ENCODE measurements at places on chromosomes 16 and 17.

GRCh38 chr16:66441586-66442375 lies 14.7 kb downstream of the BEAN1 start:
- DNase-seq, result no peak

- no peak for DNase-seq
These were observed 4.5 kb upstream of the HEXIM1 start for GRCh38 chr17:45143767-45144198.

- no peak for DNase-seq
These were observed 68.8 kb downstream of the ITFG1 start for GRCh38 chr16:47392081-47392480.

GRCh38 chr17:2710803-2711607 lies 559 bp downstream of the CLUH start:
- DNase-seq, result no peak

DNA sequence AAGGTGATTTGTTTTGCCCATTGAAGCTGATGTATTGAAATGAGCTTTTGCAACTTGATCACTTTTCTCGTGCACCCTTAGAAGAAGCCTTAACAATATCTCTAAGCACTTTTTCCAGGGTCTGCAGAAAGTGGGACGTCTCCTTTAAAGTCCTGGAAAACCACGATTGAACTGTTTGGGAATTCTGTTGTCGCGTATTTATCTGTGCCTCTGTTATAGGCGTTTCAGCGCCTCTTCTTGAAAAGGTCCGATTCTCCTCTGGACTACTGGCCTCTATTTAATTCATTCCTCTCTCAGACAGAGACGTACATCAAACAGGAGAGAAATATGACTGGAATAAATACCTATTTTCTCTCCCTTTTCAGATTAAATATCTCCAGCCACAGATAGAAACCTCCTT lies 262.4 kb upstream of the PSMD7 start:
- no peak for DNase-seq

DNA sequence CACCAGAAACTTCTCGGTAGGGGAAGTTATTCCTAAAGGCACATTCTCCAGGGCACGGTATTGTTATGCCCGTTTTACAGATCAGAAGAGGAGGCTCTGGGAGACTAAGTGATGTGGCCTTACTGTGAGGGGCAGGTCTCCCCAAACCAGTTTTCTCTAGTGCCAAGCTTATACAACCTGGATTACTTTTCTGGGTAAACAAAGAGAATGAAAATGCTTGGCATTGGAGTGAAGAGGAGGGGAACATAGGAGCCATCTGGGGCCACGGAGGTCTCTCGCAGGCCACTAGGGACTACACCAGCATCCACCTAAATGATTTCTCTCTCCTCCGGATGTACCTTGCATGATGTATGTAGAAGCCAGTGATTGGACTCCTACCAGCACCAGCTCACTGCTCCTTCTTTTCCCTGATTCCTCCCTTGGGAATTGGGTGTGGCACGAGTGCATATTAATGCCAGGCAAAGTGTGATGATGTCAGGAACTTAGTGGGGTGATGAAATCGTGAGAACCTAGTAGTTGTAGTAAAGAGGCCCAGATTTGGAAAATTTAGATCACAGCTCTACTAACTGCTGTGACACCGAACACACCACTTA lies 674 bp downstream of the TOM1L1 start:
- no peak for DNase-seq

GRCh38 chr17:49051269-49051668 lies 54.1 kb downstream of the IGF2BP1 start:
- no peak for DNase-seq

DNA sequence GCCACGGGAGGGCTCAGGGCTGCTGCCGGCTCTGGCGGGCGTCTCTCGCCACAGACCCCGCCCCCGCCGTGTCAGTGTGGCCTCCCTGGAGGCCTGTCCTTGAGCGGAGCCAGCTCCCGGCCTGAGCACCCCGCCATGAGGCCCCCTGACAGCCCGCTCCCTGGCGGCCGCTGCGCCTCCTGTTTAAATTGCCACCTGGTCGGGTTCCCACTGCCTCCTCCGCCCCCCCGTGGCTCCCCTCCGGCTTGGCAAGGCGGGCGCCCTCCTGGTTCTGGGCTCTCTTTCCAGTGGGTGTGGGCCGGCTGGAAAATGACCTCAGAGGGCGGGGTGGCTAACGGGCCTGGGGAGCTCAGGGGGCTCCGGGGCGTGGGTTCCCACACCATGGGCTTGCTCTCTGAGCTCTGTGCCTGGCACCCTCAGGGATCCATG lies 42.1 kb upstream of the SSTR5 start:
- no peak for DNase-seq

GRCh38 chr17:35242158-35242804 lies 591 bp upstream of the SLFN5 start:
- DNase-seq, result no peak

- no peak for DNase-seq
These were observed 225.8 kb upstream of the SDK2 start for GRCh38 chr17:73870068-73870467.

GRCh38 chr16:87625241-87625797 lies 23.0 kb downstream of the JPH3 start:
- DNase-seq, result no peak

GRCh38 chr16:1794908-1795666 lies 1.6 kb upstream of the IGFALS start:
- DNase-seq, result no peak

DNA sequence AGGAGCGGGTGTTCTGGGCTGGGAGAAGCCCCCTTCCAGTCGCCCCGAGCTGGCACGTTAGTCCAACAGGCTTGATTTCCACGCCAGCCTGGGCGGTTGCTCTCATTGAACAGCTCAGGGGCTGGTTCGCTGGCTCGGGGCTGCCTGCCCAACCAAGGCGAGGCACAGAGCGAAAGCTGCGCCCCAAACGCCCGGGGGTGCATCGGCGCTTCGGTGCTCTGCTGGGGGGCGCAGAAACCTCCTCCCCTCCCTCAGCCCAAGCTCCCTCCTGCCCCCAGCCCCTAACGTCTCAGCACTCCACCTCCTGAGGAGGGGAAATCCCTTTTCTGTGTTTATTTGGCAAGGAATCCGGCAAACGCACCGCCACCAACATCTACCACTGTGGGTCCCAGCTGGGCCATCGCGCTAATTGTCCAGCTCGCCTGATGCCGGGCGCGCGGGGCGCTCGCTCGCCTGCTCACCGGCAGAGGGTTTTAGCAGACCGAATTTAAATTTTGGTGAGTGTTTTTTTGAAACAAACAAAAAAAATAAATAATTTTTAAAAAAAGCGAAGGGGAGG lies 29.5 kb upstream of the RBFOX1 start:
- DNase-seq, result no peak

Data from GM04503 (cell line).